Panc1 (cell line): ENCODE measurements at places on chromosomes 2 and 18.

DNA sequence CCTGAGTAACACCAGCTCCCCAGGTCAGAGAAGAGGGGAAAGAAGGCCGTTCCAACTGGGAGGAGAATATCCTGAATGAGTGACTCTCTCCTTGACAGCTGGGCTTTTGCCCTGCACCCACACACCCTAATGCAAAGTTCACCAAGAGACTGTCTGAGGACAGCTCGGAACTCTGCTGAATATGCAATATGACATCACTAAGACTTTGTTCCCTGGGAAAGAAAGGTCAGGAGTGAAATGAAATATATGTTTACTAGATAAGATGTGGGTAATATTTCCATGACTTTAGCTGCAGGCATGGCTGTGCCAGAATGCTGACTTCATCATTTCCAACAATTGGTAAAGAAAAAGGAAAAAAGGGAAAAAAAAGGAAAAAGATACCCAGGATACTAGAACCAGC, 488.2 kb upstream of the RAB6C start:
- no peak for DNase-seq

- DNase-seq, result no peak
These were observed 68.6 kb downstream of the SMIM21 start for GRCh38 chr18:75358928-75359327.

DNA sequence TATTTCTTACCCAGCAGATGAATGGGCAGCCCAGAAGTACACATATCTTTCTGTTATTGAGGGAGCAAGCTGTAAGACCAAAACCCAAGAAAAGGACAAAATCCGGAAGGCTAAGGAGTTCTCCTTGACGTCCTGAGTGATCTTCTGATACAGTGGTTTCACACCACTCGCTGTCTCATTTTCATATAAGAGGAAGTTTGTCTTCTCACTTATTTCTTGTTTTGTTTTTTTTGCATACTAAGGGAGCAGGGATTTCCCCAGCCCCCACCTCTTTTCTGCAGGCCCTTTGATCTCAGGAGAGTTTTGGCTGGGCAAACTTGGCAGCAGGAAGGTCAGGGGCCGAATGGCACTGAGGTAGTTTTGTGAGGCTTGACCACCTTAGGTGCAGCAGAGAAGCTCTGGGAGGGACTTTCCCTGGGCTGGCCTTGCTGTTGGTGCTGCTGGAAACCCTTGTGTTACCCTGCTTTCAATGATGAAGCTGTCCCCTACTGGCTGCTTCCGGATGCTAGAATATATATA, 13.3 kb downstream of the CHRNA1 start:
- DNase-seq, result no peak

DNA sequence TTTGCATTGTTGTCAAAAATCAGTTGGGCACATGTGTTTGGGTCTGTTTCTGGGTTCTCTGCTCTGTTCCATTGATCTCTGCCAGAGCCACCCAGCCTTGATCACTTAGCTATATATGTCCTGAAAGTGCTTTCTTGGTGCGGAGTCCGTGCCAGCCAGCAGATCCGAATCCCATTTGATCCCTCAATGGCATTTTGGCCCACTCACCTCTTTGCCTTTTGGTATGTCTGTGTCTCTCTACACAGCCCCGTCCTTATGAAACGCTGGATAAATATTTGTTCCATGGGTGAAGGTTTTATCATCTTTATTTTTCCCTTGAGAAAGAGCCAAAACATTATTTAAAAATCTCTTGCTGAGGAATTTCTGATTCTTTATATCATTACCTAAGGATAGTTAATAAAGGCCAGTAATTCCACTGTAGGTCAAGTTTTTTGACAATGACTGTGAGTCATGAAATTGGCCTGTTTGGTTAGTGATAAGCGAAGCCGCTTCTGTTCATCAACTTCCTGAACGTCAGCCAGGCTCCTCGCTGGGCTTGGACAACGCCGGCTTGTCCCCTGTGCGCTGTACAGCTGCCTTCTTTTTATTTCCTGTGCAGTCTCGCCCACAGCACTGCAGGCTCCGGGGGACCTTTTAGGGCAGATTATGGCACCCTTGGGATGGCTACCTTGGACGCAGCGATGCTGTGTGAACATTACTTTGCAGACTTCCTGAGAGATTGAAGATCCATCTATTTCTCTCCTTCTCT, 24.9 kb downstream of the MTCL1 start:
- DNase-seq, result no peak

DNA sequence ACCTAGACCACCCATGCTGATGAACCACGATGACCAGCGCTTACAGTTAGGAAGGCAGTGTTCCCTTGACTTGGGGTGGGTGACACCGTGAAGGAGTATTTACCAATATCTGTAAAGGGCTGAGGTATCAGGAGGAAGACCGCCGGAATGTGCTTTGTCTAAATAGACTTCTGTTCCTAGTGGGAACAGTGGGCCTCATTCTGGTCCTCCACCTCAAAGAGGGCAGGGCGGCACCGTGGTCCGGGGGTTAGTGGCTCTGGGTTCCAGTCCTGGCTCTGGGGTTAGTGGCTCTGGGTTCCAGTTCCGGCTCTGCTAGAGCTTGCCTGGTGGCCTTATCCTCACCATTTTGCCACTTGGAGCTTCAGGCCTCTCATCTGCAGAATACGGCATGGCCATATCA, 91.6 kb upstream of the SMAD2 start:
- no peak for DNase-seq
